ENCODE measurements at places on chromosomes 2 and 18.

GRCh38 chr2:196307775-196308305, 136.5 kb upstream of the STK17B start:
- DNase-seq: no peak

GRCh38 chr2:133574620-133575019, 6.4 kb upstream of the NCKAP5 start:
- DNase-seq: no peak

DNA sequence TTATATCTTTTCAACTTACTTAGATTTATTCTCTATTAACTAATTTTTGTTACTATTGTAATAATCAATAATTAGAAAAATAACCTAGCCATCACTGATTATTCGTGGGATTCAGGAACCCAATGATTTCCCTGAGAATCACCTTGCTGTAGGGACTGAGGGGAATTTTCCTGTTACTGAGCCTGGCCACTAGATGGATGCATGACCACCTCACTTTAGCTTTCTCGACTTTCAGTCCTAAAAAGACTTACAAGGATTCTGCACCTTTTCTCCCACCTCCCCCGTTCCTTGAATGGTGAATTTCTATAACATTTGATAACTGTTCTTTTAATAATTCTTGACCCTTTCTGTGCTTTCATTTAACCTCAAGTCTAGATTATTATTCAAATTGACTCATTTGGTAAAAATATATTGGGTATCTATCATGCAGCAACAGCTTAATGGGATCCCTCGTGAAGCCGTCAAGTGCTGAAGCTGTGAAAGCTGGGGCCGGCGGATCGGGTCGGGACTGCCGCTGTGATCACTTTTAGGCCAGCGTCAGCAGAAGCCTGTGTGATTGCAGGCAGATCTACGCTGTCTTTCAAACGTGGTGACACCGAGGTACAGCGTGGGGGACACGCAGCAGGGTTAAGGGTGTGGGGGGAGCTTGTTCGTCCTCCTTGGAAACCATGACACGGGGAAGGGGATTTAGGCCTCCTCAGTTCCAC, 38.8 kb upstream of the TMEM18 start:
- DNase-seq: no peak

DNA sequence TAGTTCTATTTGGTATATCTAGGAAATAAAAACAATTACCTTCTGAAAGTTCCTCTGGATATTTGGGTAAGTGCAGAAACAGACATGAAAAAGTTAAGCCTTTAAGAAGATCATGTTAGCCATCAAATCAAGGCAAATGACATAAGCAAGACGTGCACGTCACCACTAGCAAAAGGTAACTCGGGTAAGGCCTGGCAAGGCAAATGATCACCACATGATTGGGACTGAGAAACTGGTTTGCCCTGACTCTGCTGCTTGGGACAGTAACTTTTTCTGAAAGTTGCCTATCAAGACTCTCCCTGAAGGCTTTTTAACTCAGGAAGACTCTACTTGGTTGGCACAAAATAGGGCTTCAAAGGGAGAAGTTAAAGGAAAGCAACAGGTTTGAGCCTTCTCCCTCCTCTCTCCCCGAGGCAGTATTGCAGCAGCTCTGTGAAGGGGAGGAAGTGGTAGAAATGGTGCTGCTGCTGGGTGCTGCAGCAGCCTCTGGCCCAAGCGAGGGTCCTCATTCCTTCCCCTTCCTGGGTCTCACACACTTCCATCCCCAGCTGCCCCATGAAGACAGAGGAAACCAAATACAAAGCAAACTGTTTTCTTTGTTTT, 17.1 kb upstream of the TMEM237 start:
- no peak for DNase-seq

DNA sequence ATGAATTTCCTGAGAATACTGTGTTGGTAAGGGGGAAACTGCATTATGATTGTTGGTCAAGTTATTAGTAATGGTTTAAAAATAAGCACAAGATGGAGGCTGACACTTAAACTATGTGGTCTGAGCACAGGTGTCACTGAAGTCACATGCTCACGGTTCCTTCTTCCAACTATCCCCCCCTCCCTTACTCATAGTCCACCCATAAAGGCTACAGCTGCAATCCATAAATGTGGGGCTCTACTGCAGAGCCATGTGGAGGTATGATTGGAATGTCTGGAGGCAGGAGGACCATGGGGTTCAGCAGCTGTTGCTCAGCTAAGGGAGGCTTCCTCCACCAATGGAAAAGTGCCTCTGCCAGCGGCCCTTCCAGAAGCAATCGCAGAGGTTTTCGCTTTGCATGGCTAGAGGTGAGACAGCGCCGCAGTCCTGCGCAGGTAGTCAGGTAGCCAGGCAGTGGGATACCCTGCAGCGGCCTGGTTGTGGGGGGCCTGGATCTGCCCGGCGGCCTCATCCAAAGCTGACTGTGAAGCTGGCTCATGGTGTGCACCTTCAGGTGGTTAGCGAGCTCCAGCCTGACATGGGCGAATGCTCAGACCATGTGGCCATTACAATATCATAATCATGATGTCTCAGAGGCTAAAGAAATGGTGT, 249.6 kb downstream of the DCDC2C start:
- DNase-seq: no peak

DNA sequence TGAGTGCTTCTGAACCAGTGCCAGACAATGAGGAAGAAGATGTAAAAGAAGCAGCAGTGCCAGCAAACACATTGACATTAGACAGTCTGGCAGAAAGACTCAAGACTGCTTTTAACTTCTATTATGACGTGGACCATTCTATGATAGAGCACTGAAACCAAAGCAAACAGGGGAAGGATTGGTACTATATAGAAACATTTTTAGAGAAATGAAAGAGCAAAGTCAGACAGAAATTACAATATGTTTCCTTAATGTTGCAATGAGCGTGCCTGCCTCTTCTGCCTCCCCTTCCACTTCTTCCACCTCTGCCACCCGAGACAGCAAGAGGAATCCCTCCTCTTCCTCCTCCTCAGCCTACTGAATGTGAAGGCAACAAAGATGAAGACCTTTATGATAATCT, 39.7 kb downstream of the DHX57 start:
- no peak for DNase-seq

DNA sequence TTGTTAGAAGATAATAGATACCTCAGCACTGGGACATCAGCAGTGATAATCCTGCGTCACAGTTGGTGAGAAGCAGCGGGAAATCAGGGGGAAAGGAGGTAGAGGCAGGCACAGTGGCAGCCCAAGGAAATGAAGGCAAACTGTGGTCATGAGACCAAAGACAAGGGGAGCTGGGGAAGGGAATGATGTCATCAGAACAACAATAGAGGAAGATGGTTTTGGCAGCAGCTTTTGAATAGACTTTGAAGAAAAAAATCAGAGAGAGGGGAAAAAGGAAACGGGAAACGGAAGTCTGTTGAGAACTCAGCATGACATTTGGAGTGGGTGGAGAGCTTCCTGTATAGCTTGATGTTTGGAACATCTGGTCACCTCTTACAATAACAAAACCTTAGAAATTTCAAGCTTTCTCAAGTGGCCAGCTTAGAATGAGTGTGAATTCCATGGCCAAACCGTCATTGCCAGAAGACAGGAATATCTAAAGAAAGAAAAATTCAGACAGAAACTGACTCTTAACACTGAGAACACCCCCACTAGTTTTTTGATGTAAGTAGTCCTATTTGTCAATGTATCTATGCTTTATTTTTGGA, 18.4 kb upstream of the YES1 start:
- no peak for DNase-seq

- DNase-seq: no peak
Measured at GRCh38 chr18:51802569-51803428, 537.2 kb upstream of the DCC start.

DNA sequence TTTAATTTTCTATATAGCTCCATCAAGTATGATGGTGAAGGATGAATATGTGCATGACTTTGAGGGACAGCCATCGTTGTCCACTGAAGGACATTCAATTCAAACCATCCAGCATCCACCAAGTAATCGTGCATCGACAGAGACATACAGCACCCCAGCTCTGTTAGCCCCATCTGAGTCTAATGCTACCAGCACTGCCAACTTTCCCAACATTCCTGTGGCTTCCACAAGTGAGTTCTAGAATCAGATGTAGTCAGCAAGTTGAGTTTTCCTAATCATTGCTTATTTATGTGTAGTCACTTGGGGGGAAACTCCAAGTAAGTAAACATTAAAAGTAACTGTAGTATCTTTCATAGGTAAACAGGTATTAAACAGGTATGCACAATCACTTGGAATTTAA, 24.8 kb downstream of the SMAD4 start:
- DNase-seq: no peak

- no peak for DNase-seq
Measured at GRCh38 chr2:46723346-46723745, 192.3 kb downstream of the MCFD2 start.

- no peak for DNase-seq
Measured at GRCh38 chr2:176507786-176508185, 238.5 kb downstream of the MTX2 start.

GRCh38 chr2:235614900-235615712, 121.3 kb downstream of the AGAP1 start:
- DNase-seq: no peak

GRCh38 chr2:58900246-58901027, 659.3 kb upstream of the FANCL start:
- no peak for DNase-seq

DNA sequence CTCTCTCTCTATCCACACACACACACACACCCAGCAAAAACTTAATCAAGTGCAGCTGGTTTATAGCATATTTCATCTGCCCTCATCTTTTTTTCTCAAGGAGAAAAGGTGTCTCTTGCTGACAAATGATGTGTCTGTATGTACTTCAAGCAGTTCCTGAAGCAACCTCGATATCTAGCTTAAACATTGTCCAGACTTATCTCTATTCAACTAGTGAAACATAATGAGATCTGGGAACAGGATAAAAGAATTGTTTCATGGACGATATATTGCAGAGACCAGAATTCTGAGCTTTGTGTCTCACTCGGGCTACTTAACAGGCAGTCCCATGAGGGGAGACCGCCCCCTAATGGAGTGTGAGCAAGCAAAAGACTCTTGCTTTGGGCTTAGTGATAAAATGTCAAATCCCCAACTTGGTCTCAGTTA, 929.2 kb upstream of the SOX11 start:
- DNase-seq: no peak

DNA sequence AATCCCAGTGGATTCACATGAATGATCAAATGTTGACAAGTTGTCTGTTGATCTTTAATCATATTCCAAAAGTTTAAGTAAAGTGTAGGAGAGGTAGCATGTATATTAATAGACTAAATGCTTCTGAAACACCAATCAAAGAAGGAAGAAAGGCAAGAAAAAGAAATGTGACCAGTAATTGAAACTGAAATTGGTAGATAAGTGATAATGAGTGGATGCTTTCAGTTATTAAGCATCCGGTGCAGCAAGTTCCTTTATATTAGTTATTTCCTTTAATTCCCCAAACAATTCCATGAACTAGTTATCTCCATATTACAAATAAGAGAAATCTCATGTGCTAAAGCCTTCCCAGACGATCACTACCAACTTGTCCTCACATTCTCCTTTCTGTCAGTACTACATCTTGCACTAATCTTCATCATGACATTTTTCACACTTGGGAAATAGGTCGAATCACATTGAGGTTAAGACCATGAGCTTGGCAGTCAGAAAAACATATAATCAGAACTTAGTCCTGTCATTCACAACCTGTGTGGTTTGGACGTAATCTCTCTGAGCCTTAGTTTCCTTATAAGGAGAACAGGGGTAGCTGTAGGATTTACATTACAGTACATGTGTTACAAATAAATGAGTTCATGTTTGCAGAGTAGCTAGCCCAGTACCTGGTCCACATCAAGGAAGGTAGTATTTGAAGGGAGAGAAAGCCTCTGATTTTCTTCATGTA, 182.1 kb downstream of the NOL4 start:
- DNase-seq: no peak

DNA sequence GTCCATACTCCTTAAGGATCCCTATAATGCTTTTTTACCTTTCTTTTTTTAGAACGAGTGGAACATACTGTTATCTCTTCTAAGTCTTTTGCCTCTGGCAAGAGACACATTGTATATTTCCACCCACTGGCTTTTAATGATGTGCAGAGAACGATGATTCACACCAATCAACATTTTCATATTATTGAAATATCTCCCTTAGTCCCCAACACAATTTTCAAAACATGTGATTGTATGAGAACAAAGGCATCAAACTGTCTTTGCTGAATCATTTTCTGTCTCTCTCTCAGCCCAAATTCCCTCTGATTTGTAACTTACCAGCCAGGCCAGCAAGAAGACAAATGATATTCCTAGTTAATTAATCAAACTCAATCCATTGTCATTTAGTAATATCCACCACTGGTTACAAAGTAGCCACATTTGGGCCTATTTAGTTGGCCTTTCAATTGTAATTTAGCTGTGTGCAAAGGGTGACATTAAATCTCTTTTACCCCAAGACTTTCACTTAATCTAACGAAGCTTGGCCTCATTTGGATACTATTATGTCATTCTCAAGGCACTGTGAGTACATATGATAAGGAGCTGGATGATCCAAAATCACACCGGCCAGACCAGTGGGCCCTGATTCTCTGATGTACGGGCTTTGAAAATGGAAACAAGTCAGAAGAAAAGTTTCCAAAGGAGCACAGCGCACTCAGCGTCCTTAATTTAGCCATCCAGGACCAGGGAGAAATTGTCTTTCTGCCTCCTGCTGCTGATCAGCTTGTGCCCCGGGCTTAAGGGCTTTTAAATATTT, 185.1 kb downstream of the SCG2 start:
- DNase-seq: no peak

DNA sequence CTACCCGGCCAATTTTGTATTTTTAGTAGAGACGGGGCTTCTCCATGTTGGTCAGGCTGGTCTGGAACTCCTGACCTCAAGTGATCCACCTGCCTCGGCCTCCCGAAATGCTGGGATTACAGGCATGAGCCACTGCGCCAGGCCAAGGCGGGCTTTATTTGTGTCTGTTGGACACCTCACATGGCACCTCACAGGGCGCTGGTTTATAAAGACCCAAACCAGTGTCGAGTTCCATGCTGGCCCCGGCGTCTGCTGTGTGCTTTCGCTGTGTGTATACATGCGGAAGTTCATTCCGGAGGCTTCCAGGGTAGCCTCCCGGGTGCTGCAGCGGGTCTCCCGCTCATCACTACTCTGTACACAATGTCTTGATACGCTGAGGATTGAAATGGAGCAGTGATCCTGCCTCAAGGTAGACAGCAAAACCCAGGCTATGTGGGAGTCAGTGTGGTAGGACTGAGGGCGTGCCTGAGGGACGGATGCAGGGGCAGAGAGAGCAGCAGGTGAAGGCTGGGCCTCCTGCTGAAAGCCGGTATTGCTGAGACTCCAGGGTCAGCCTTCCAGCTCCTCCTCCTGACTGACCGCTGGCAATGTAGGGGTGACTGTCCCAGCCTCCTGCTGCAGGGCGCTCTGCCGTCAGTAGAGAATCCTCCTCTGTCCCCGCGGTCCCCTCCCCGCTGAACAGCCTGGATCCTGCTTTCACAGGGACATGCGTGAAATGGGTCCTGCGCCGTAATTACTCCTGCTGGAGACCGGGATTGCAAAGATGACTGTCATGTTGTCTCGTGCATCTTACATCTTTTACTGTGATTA, 22.7 kb downstream of the LDLRAD4 start:
- DNase-seq: no peak

GRCh38 chr2:69639266-69639665, 4.3 kb downstream of the AAK1 start:
- no peak for DNase-seq

GRCh38 chr18:23950644-23951043, 63.9 kb upstream of the TTC39C start:
- no peak for DNase-seq

Measured in activated gamma-delta T cell (primary cell).